T-helper 2 cell (primary cell): ENCODE measurements at places on chromosomes 3 and 15.

DNA sequence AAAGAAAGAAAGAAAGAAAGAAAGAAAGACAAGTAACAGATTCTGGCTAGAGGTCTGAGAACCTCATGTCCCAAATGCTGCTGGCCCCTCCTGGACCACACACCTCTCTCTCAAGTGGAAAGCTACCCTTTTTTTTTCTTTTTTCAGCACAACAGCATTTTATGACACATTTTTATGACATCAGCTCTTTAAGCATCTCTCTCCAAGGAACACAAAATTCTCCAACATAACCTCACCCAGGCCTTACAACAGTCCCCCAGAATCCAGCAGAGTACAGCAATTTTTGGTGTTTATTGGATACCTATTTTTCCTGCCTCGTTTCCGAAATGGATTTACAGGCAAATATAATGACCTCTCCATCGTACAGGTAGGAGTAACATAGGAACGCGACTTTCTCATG is 11.2 kb upstream of the NTRK3 start:
- DNase-seq: no peak

DNA sequence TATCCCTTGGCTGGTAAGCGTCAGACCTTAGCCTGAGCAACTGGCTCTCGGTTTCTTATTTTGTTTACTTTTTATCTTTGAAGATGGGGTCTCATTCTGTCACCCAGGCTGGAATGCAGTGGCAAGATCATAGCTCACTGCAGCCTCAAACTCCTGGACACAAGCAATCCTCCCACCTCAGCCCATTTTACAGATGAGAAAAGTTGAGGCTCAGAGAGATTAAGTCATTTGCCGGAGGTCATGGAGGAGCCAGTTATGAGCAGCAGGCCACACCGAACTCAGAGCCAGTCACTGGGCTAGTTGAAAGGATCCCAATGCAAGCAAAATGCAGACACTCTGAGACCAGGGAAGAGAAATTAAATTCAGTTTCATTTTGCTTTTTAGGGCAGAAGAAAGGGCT is 293.6 kb downstream of the SHQ1 start:
- no peak for DNase-seq

GRCh38 chr15:45363334-45363733 is 15.0 kb downstream of the GATM start:
- DNase-seq: no peak

DNA sequence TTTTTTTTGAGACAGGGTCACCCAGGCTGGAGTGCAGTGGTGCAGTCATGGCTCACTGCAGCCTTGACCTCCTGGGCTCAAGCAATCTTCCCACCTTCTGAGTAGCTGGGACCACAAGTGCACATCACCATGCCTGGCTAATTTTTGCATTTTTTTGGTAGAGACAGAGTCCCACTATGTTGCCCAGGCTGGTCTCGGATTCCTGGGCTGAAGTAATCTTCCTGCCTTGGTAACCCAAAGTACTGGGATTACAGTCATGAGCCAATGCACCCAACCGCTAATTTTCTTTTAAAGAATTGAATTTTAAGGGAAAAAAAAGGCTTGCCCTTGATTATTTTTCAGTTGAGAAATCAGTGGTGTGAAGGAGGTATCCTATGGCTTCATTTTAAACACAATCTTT is 334.0 kb downstream of the SOX2 start:
- no peak for DNase-seq

GRCh38 chr15:78317145-78317836 is 17.9 kb upstream of the SKIC8 start:
- no peak for DNase-seq

- no peak for DNase-seq
Measured at GRCh38 chr3:139937674-139938279, 2.8 kb downstream of the CLSTN2 start.

GRCh38 chr3:79767194-79767904 is 449 bp downstream of the ROBO1 start:
- no peak for DNase-seq

- no peak for DNase-seq
Measured at GRCh38 chr3:15896500-15896899, 98.7 kb upstream of the ANKRD28 start.

DNA sequence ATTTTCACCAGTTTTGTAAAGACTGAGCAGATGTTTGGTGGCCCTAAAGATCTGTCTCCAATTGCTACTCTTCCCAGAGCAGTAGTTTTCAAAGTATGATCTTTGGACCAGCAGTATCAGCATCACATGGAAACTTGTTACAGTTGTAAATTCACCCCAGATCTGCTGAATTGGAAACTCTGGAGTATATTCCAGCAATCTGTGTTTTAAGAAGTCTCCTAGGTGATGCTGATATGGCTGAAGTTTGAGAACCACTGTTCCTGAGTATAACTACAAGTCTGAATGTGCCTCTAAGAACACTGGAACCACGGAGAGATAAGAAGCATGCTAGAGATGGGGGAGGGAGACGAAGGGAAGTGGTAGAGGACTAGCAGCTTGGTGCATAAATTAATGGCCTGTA is 45.7 kb downstream of the NUDT16 start:
- no peak for DNase-seq

GRCh38 chr3:143366672-143367071 is 247.1 kb downstream of the CHST2 start:
- DNase-seq: no peak

- no peak for DNase-seq
Measured at GRCh38 chr3:152222327-152222726, 46.4 kb upstream of the MBNL1 start.

- DNase-seq: no peak
Measured at GRCh38 chr3:158420654-158421396, 150.2 kb upstream of the MLF1 start.

DNA sequence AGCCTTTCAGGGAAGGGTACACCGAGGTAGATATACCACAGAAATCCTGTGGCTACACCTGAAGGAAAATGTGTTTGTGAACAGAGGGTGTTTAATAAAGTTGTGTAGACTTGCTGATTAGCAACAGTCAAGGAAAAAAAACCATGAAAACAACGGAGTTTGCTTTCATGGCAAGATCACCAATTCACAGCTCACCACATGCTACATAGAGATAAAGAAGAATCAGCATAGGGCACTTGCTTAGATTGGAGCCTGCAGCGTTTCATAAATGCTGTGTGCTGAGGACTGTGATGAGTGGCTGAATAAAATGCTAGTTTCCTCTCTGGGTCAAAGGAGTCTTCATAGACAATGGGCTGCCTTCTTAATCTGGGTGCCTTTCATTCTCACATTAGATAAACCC is 257.6 kb downstream of the SLC9A9 start:
- no peak for DNase-seq

DNA sequence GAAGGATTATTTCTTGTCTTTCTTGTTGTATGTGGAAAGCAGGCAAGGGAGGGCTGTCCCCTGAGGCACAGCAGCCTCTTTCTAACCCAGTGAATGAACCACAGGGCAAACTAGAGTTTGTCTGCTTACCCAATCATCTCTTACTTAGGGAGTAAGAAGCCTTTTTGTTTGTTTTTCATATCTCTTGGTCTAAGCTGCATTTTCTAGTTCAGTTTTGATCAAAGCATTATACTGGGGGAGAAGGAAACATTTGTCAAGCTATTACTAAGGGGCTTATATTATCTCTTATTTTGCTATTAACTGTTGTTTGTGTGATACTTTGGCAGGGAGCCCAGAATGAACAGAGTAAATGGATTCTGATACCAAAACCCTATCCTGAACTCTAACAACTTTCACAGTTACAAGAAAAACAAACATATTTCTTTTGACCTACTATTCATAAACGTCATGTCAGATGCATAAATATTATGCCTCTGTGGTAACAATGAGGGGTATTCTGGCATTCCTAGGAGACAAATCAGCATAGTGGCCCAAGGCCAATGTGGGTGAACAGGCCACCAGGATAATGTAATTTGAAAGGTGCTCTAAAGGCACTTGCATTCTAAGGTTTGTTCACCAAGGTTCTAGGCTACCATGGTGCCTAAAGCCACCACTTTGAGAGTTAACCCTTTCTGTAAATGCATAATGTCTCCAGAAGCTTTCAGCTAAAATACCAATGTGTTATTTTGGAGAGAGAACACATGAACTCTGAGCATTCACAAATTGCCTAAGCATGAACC is 271.6 kb upstream of the ZPLD1 start:
- no peak for DNase-seq

DNA sequence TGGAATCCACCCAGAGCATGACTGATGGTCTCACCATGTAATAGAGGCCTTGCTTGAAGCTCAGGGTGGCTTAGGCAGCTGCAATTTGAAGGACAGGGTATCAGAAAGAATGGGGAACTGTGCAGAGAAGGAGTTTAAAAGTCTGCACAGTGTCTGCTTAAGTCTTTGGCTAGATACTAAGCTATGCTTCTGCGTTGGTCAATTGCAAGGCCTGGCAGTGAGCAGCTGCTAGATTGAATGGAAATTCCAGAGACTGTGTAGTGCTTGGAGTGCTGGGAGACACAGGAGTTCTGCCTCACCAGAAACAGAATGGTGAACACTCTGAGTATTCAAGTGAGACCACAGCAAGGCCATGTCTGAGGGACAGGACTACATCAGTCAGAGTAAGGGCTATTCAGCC is 17.3 kb upstream of the ATP10A start:
- DNase-seq: no peak

- no peak for DNase-seq
Measured at GRCh38 chr3:78893161-78893560, 874.6 kb downstream of the ROBO1 start.

GRCh38 chr3:186828340-186828739 is 14.2 kb upstream of the ADIPOQ start:
- DNase-seq: no peak

GRCh38 chr3:136294176-136294575 is 44.0 kb downstream of the PCCB start:
- DNase-seq: no peak

- no peak for DNase-seq
Measured at GRCh38 chr3:161575901-161576300, 79.3 kb downstream of the OTOL1 start.

DNA sequence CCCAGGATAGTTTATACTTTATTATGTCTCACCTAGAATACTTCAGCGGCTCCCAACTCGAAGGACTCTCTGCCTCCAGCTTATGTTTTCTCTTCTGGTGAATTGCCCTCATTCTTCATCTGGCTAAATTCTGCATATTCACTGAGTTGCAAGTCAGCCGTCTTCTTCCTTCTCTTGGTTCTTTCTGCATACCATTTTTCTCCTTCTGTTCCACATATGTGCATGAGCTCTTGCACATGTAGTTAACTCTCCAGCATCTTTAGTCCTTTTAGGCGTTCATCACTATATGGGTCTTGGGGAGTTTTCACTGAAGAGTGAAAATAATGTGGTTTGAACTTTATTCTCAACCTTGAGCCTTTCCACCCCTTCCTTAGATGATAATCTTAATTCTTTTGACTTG is 70.1 kb downstream of the AP4E1 start:
- DNase-seq: no peak

GRCh38 chr15:29465196-29465595 is 195.6 kb upstream of the NSMCE3 start:
- DNase-seq: no peak

GRCh38 chr3:116030131-116030850 is 407.0 kb downstream of the GAP43 start:
- DNase-seq: no peak

DNA sequence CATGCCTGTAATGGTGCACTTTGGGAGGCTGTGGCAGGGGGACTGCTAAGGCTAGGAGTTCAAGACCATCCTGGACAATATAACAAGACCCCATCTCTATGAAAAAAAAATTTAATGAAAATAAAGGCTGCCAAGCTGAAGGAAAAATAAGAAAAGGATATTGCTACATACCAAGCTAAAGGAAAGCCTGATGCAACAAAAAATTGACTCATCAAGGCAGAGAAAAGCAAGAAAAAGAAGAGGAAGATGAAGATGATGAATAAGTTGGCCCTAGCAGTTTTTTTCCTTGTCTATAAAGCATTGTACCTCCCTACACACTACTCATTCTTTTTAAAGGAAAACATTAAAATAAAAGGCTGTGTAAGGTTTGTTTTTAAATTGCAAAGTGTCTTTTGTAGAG is 441.9 kb upstream of the MDFIC2 start:
- no peak for DNase-seq

DNA sequence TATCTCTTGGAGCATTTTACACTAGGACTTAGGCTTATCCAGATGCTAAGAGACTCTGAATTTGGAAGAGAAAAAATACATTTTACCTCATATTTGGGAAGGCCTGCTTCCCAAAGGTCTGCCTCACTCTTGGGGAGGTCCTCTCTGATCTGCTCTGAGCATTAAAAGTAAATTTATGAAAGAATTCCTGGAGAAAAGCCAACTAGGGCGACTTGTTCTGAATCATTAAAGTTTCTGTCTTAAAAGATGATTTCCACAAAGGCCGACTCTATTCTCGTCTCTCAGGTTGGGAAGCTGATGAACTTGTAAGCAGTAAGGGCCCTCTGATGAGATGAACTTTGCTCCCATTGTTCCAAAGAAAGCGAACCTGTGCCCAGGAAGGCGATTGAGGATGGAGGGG is 48.7 kb upstream of the HES1 start:
- no peak for DNase-seq

GRCh38 chr15:66964791-66965190 is 100.6 kb upstream of the SMAD3 start:
- no peak for DNase-seq

- DNase-seq: peak; percentile 26
Measured at GRCh38 chr15:81296673-81297072, 27.3 kb downstream of the STARD5 start.

- no peak for DNase-seq
Measured at GRCh38 chr3:23865595-23866396, 51.0 kb downstream of the NKIRAS1 start.

DNA sequence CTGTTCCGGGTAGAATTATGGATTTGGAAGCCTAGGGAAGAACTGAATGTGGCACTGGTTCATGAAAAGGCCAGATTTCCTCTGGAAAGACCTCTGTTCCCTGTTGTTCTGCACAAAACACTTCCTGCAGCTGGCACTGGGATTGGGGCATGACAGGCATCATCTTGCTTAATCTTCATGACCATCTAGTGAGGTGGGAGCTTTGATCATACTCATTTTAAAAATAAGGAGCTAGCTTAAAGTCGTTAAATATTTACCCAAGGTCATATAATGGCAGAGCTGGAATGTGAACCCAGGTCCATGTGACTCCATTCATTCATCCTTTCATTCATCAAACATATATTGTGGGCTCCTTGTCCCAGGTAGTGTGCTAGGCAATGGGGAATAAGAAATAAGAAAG is 40.4 kb downstream of the EBLN2 start:
- DNase-seq: no peak

GRCh38 chr3:9399746-9400145 is 2.3 kb downstream of the SETD5 start:
- peak; percentile 55 for DNase-seq

DNA sequence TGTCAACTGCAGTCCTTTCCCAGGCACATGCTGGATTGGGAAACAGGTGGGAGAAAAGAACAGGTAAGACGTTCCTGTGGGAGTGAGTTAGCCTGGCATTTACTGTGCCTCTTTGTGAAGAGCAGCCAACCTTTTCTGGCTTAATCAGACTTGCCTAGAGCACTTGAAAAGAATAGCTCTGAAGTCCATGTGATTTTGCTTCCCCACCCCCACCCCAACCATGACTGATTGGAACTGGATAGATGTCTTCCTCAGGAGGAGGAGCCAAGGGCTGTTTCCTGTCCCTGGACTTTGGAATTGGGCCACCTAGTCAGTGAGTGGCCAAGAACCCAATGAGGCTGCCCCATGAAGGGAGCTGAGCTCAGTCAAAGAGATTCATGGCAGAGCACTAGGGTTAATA is 4.7 kb upstream of the TMEM41A start:
- DNase-seq: no peak
